C1 segment of cervical spinal cord (tissue), 14 donors: ENCODE measurements at places on chromosomes 2 and 18.

GRCh38 chr2:161578998-161579397 is 45.2 kb upstream of the SLC4A10 start:
- no peak for DNase-seq

- DNase-seq: no peak
Observed at GRCh38 chr2:44495035-44495434, 133.3 kb downstream of the CAMKMT start.

- no peak for DNase-seq
Observed at GRCh38 chr2:219459460-219460311, 25.0 kb downstream of the SPEG start.

GRCh38 chr18:58224425-58224750 is 180.4 kb downstream of the NEDD4L start:
- DNase-seq: no peak

- no peak for DNase-seq
Observed at GRCh38 chr18:9156604-9157249, 20.1 kb downstream of the ANKRD12 start.

- no peak for DNase-seq
Observed at GRCh38 chr18:69528435-69528834, 127.7 kb downstream of the DOK6 start.

DNA sequence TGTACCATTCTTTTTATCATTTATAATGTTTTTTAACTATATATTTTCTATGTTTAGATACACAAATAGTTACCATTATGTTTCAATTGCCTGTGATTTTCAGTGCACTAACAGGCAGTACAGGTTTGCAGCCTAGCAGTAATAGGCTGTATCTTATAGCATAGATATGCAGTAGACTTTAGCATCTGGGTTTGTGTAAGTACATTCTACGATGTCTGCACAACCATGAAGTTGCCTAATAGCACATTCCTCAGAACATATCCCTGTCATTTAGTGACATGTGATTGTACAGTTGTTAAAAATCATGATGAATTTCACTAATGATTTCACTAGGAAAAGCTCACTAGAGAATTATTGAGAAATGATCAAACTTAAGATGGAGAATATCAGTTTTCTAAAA is 884.6 kb downstream of the DPP10 start:
- no peak for DNase-seq

DNA sequence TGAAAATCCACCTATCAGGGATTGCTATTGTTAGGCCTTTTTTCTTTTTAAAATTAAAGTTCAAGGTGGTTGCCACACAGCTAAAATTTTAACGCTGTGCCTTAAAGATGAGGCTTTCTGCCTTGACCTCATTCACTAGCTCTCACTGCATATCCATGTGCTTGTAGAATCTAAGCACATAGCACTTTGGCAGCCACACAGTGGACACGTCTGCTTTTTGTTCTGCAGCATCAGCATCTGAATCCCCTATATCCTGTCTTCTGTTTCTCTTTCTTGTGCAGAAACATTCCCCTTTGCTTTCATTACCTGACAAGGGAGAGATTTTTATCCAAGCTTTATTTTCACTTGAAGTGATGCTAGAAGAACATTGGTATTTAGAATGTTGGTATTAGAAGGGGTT is 38.1 kb downstream of the RALB start:
- DNase-seq: no peak

DNA sequence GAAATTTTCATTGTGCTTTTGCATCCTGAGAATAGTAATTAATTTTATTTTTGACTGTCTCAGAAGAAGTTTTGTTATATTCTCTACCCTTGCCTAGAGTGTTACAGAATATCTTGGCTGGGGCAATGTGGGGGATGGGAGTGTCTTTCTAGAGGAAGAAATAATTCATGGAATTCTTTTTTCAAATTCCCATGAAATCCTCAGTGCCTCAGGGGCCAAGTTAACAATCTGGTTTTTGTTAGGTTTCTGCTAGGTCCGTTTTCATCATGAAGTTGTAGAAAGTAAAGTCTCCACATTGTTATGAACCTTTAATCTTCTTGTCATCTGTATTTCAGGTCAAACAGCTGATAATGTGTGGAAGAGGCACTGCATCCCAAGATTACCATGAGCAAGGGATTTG is 145.6 kb upstream of the GYPC start:
- DNase-seq: no peak

DNA sequence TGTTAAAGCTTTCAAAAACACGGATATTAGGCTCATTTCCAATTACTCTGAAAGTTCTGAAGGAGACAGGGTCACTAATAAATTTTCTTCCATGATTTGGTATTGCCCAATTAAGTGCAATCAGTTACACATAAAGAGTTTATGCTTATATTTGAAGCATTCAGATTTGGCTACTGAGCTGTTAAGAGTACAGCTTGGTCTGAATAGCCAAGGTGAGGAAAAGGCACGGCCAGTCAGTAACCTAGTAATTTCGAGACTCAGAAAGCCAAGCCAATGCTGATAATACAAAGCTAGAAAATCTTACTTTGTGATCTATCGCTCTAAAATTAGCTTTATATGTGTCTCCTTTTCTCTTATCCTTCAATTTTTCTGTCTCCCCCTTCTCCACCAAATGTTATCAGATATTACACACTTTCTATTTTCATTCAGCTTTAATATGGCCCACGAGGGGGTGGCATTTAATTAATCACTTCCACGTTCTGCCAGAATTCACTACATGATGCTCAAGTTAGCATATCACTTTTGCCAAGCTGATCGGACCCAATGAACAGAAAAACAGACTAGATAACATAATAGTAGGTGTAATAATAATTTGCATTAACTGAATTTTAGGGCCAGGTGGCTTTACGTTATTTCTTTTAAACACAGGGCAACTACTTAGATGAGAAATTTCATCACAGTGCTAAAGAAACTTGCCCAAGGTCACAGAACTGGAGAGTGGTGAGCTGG is 138.4 kb downstream of the TCF4 start:
- no peak for DNase-seq

DNA sequence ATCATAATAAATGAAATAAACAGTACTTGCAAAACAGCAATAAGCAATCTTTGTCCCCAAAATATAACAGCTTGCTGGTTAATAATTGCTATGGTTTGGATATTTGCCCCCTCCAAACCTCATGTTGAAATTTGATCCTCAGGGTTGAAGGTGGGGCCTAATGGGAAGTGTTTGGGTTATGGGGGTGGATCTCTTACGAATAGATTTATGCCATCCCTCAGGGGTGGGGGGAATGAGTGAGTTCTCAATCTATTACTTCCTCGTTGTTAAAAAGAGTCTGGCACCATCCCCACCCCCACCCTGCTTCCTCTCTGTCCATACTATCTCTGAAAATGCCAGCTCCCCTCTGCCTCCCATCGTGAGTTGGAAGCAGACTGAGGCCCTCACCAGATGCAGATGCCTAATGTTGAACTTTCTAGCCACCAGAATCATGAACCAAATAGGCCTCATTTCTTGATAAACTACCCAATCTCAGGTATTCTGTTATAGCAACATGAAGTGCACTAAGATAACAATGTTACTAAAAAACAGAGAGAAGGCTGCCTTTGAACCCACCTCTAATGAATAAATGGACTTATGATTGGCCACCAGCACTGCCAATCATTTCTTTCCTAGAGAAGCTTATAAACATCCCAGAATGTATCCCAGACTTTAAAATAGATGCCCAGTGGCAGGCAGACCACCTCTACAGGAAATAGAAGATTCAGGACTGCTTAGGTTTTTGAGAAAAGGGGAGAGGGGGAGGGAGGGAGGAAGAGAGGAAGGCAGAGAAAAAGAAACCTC is 90.1 kb downstream of the ALPK2 start:
- no peak for DNase-seq

DNA sequence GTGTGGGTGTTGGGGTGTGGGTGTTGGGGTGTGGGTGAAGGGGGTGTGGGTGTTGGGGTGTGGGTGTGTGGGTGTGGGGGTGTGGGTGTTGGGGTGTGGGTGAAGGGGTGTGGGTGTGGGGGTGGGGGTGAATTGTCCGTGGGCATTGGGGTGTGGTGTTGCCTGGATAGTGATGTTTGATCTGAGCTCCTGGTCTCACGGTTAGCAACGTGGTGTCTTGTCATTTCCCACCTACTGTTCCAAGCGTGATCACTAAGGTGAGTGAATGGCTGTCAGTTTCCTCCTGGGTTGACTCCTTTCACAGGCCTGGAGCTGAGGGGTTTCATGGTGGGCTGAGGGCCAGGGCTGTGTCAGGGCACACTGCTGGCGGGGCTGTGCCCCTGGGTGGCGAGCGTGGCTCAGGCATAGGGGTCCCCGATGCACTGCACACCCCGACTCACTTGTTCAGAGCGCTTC is 27.2 kb downstream of the RTP5 start:
- DNase-seq: no peak

GRCh38 chr2:40168546-40168945 is 283.3 kb downstream of the SLC8A1 start:
- DNase-seq: no peak

DNA sequence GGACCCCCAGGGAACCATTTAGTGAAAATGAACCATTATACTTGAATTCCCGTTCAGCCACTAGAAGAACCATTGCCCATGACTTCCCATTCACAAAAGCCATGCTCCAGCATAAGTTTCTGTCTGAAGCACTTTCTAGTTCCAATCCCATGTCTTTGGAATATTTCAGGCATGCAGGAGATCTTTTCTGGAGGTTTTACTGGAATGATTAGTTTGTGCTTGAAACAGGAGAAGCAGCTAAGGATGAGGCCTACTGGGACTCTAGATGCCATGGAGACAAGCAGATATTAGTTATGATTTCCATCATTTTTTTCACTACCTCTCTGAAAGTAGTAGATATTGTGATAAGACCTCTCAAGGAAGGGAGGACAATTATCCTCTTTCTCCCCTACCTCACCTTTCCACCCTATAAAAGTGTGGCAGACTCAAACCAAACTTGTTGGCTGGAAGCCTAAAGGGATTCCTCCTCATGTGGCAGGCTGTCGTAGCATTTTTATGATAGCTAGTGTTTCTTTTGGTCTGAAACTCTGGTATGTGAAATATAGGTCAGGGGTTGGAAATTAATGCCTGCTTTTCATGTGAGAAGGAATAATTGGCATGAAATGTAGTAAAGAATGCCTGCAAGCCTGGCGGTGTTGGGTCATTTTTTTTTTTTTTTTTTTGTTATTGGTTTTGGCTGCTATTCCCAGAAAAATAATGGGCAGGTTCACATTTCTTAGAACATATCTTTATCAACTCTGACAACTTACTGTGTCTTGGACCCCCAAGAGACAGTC is 29.3 kb upstream of the MMADHC start:
- no peak for DNase-seq

GRCh38 chr2:168138901-168139300 is 108.5 kb downstream of the STK39 start:
- DNase-seq: no peak

DNA sequence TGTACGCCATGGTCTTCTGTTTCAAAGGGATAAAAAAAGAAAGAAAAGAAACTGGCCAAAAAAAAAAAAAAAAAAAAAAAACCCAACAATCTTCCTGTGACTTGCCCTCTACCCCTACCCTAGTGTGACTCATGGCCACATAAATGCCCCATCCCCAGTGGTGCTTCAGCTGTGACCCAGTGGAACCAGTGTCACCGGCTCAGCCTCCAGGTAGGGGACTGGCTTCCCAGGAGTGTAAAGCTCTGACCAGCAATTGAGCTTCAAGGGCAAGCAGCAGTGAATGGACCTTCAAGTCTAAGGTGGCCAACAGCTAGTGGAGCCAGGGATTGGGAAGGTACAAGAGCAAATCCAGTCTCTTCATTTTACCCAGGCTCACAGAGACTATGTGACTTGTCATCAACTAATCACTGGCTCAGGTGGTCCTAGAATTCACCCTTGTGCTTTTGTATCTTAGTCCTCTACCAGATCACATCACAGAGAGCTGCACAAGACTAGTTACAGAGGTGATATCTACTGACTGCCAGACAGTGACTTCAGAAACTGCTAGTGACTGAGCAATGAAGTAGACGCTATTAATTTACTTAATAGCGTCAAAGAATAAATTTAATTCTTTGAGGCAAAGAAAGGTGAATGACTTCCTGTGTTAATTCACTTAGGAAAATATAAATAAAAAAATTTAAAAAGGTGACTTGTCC is 1.3 kb upstream of the TGFBRAP1 start:
- no peak for DNase-seq

GRCh38 chr2:72003796-72004195 is 143.9 kb downstream of the CYP26B1 start:
- DNase-seq: no peak
